ENCODE measurements at places on chromosomes 1 and 21.
A peak's percentile ranks its signal among the peaks of the same experiment; 100 is the strongest.

DNA sequence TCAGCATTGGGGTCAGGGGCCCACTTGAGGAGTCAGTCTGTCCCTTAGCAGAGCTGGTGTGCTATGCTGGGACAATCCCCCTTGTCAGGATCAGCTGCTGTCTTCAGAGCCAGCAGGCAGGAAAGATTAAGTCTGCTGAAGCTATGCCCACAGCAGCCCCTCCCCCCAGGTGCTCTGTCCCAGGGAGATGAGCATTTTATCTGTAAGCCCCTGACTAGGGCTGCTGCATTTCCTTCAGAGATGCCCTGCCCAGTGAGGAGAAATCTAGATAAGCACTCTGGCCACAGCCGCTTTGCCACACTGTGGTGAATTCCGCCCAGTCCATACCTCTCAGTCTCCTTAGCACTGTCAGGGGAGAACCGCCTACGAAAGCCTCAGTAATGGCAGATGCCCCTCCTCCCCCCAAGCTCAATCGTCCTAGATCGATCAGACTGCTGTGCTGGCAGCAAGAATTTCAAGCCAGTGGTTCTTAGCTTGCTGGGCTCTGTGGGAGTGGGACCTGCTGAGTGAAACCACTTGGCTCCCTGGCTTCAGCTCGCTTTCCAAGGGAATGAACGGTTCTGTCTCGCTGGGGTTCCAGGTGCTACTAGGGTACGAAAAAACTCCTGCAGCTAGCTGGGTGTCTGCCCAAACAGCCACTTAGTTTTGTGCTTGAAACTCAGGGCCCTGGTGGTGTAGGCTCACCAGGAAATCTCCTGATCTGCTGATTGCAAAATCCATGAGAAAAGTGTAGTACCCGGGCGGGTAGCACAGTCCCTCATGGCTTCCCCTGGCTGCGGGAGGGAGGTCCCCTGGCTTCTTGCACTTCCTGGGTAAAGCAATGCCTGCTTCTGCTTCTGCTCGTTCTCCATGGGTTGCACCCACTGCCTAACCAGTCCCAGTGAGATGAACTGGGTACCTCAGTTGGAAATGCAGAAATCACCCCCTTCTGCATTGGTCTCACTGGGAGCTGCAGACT lies 25.1 kb upstream of the TP53BP2 start:
- DNase-seq, result no peak

GRCh38 chr1:219413536-219413935 lies 199.4 kb downstream of the ZC3H11B start:
- no peak for DNase-seq

DNA sequence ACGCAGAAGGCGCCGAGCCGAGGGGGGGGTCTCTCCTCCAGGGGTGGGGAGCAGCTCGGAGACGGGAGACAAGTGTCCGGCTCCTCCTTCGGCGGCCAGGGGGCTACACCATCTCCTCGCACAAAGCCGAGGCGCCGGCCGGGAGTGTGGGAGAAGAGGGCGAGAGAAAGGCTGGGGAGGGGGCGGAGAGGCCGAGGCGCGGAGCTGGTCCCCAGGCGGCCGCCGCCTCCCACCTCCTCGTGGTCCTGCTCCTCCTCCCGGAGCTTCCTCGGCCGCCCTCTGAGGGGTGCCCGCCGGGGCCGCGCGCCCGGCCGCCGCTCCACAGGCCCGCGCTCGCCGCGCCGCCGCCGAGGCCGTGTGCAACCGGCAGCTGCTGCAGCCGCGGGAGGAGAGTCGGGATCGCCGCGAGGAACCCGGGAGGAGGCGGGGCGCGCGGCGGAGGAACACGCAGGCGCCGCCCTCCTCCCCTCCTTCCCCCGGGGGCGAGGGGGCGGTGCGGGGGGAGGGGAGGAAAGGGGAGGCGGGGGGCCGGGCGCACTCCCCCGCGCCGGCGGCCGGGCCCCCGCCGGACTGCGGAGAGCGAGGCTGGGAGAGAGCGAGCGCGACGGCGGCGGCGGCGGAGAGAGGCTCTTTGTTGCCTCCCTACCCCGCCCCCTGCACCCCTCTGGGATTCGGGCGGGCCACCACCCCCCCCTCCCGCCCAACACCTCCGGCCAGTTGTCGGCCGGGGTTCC lies at the start of gene ENAH:
TSS of gene ENAH (minus strand) at position 395 of the 734 bp plus-strand sequence. CDS start 433 bp downstream, outside the sequence.
- DNase-seq, result peak; percentile 10

- DNase-seq, result no peak
These were observed 13.5 kb downstream of the PANK4 start for GRCh38 chr1:2512862-2513421.

DNA sequence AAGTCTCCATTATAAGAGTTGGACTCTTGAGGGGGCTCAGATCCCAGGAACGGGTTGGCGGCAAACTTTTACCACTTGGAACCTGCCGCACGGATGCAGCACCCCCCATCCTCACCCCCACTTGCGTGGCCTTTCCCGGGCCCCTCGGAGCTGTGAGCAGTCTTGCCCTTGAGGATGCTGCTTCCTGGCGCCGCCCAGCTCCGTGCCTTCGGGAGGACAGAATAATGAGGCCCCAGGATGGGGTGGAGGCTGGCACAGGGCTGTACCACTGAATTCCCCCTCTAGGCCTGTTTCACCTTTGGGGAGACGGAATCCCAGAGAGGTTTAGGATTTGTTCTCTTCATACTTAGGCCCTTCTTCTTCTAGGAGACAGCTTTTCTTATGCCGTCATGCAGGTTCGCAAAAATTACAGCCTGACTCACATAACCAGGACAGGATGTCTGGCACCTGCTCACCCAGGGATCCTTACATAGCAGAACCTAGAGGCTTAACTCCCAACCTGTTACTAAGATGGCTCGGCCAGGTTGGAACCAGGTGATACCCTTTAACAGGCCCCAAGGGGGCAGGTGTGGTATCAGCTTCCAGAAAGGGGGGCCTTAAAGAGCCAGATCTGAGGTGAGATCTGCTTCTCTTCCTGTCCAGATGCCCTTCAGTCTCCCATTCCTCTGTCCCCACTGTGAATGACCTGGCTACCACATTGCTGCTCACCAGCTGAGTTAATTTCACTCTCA lies 1.5 kb downstream of the TRNP1 start:
- no peak for DNase-seq

DNA sequence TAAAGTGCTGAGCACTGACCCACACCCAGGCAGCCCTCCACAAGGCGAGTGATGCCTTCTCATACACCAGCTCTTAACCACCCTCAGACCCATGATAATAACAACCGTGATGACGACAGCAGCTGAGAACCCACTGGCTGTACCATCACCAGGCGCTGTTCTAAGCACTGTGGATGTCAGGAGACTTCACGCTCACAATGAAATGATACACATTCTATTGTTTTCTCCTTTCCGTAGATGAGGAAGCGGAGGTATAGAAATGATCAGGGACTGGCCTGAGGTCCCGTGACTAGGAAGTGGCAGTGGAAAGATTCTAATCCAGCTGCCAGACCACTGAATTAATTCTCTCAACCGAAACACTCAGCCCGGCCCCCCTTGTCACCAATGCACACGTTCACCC lies 32.6 kb downstream of the SDC3 start:
- no peak for DNase-seq

- no peak for DNase-seq
These were observed 999 bp downstream of the THAP3 start for GRCh38 chr1:6625584-6626149.

- DNase-seq, result no peak
These were observed 353.3 kb downstream of the SMYD3 start for GRCh38 chr1:246153796-246154212.

DNA sequence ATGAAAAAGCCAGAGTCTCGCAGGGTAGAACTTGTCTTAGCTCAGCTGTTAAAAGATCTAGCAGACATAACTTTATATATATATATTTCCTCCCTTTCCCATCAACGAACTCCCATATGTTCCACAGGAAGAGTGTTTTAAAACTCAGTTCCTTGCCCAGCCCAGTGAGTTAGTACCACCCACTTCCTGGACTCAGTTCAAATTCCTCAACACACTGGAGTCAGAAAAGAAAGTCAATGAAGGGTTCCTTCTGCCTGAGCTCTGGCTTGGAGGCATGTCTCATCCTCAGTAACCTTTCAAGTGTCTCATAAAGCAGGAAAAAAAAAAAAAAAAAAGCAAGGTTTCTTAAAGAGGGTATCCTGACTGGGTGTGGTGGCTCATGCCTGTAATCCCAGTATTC lies 15.6 kb downstream of the TPM3 start:
- no peak for DNase-seq

GRCh38 chr21:15171546-15171945 lies 106.7 kb upstream of the NRIP1 start:
- no peak for DNase-seq

GRCh38 chr1:50666849-50667248 lies 243.6 kb upstream of the DMRTA2 start:
- no peak for DNase-seq

DNA sequence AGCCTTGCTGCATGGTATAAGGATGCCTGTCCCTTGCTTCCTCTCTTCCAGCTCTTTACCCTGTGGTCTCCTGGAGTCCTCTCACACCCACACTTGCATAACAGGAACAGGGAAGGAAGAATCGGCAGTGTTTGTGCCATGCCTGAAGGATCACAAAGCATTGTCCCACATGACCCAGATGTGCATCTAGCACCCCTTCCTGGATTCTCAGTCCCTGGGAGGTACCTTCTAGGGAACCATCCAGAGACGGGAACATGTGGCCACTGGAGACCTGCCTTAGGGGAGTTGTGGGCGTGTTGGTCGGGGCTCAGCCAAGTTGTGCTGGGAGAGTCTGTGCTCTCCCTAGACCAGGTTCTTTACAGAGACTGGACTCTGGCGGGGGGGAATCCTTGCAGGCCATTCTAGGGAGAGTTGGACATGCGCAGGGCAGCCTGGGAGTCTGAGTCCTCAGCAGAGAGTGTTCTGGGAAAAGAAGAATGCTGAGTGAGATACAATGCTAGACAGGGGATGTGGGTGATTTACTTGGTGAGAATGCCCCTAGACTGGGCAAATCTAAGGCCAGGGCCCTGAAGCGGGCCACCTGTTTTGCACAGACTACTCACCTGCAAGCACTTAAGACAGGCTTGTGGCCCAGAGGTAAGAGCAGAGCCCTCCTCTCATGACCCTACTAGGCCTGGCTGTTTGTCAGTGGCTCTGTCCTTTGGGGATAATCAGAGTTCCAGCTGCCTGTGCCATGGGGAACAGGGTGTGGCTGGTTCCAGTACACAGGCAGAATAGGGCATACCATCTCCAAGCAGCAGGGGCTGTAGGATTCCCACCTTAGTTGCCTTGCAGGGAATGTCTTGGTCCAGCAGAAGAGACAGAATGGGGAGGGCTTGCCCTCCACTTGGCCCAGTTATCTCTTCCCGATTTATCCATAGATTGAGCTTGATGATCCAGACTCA lies 89.8 kb downstream of the MAN1C1 start:
- no peak for DNase-seq

- DNase-seq, result no peak
These were observed 221.2 kb downstream of the CACNA1E start for GRCh38 chr1:181704546-181704945.

GRCh38 chr1:210223226-210223904 lies 9.2 kb upstream of the SERTAD4 start:
- no peak for DNase-seq

GRCh38 chr21:46149205-46149901 lies 6.0 kb downstream of the FTCD start:
- no peak for DNase-seq

DNA sequence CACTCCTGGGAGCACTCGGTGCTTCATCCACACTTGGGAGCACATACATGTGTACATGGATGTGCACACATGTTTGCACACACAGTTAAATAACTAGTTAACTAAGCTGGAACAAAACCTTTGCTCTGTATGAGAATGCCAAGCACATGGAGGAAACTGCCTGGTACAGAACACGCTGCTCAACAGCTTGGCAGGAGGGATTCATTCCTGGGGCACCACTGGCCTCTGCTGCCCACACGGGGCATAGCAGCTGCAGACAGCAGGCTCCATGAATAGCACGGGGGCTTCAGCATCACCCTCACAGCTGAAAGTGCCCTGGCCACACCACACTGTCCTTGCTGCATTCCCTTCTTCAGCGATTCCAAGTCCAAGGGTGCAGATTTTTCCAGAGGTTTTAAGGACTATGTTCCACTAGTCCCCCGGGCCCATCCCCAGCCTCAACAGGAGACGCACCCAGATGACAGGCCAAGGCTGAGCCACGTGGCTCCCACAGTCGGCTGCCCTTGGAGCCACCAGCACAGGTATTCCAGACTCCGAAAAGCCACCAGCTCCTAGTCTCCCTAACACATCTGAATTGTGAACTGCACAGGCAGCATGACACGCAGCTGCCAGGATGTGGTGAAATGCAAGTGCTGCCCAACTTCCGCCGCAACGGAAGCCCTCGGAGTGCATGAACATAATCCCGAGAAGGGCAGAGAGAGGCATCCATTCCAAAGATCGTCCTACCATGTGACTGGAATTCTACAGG lies 16.9 kb downstream of the NPHP4 start:
- DNase-seq, result peak; percentile 22

DNA sequence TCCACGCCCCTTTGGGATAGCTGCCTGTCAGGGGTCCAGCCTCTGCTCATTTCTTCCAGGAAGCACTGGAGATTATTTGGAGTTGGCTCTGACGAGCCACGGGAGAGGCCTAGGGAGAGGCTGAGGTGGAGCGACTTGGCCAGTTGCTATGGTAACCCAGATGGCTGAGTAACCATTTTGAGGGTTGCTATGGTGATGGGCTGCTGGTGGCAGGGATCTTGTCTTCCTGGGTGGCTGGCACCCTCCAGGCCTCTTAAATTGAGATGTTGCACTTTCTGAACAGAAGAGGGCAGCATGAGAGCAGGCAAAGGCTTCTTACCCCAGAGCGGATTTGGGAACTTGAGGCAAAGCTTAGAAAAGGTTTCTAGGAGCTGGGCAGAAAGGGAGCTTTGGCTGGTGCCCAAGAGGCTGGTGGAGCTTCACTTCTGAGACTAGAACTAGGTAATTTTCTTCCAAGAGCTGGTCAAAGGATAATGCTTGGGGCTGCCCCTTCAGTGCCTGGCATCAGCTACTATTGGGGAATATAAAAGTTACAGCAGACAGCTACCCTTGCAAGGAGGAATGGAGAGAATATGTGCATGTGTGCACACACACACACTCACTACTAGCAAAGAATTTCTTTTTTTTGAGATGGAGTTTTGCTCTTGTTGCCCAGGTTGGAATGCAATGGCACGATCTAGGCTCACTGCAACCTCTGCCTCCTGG lies 72.5 kb downstream of the NDUFS5 start:
- peak; percentile 45 for DNase-seq
